Stimulated activated CD8-positive, alpha-beta memory T cell treated with anti-CD3 and anti-CD28 coated beads, Interleukin-4, amount 100 ng/mL, for 1 hour (primary cell): ENCODE measurements at places on chromosomes 6 and 20.

GRCh38 chr6:89034586-89035251, 45.8 kb upstream of the PNRC1 start:
- no peak for DNase-seq

DNA sequence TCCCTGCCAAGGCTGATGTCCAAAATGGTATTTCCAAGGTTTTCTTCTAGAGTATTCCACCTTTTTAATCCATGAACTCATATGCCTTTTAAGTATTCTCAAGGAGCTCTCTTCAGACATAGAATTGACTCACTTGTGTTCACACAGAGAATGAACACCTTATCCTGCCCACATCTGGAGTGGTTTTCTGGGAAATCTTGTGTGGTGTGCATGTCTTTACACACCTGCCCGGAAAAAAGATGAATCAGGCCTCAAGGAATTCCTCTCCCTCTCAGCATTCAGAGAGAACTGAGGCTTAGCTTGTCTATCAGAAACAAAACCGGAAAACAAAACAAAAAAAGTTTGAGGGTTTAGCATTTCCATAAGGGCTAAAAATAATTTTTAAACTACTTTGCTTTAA, 148.8 kb downstream of the TFAP2A start:
- no peak for DNase-seq

DNA sequence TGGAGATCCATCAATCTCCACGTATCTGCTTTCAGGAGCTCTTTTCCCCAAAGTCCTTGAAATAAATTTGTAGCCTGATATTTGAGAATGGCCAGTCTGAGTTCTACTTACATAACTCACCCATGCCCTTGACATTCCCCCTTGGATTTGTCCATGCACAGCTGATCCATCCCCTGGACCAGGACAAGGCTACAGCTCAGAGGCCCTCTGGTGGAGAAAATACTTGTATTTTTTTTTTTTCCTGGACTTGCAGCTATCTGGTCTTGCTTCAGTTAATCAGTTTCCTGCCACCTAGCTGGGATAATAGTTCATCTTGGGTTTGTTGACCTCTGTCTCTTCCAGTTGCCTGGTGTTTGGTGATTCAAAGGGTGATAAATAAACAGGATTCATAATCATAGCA, 467.6 kb downstream of the DHX35 start:
- no peak for DNase-seq

DNA sequence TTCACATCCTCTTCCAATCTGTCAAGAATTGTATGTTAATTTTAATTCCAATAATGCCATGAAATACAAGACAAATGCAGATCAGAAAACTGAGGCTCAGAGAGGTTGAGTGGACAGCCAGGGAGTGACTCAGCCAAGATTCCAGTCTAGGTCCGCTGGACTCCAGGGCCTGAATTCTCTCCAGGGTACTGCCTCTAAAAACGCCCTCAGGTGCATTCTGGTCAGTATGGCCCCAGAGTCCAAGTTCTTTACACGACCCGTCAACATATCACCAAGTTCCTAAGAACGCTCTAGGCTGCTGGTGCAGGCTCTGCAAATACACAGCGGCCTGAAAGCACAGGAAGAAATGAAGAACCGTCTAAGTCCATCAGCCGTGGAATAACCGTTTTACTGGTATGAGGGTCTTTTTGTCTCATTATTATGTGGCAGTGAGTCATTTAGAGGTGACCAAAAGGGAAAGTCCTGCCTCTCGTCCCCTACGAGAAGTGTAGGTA, 709 bp upstream of the ASXL1 start:
- DNase-seq, result no peak

- no peak for DNase-seq
Measured at GRCh38 chr6:168737014-168737413, 296.0 kb downstream of the SMOC2 start.

DNA sequence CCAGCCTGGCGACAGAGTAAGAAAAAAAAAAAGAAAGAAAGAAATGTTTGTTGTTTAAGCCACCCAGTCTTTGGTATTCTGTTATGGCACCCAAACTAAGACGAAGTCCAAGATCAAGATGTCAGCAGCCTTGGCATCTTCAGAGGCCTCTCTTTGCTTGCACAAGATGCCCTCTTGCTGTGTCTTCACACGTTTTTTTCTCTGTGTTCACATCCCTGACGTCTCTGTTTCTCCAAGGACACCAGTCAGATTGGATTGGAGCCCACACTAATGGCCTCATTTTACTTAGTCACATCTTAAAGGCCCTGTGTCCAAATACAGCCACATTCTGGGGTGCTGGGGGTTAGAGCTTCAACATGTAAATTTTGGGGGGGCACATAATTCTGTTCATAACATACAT, 380.9 kb downstream of the GJA1 start:
- no peak for DNase-seq

DNA sequence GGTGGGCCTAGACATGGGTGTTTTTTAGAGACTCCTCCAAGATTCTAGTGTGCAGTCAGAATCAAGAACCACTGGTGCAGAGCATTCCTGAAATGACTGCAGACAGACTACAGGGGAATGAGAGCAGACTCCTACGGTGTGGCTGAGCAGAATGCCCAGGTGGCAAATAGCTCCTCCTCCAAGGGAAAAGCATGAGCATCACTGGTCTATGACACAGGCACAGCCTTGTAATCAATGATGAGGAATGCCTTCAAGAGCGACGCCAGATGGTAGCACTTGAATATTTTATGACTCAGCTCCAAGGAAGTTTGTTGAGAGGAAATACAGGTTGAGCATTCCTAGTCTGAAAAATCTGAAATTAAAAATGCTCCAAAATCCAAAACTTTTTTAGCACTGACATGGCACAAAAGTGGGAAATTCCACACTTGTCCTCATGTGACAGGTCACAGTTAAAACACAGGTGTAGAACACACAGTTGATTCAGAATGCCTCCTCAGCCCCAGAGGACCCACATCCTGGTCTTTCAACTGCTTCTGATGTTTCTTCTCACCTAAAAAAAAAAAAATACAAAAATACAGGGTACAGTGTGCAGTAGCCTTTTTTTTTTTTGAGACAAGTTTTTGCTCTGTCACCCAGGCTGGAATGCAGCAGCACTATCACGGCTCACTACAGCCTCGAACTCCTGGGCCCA, 10.6 kb upstream of the FAM8A1 start:
- no peak for DNase-seq
